ENCODE measurements at places on chromosomes 2 and 18.

DNA sequence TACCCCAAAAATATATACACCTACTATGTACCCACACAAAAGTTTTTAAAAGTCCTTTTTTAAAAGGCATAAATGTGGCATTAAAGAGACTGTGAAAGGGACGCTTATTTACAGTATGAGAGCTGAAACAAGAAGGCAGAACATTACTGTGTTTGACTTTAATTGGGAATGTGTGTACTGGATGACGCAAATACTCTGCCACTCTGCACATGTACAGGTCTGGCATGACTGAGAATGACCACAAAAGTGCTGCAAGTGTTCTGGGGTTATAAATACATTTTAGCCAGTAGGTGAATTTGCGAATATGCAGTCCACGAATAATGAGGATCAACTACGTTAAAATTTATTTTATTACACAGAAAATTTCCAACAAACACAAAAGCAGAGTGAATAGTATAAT lies 11.4 kb downstream of the DARS1 start:
- DNase-seq, result no peak

DNA sequence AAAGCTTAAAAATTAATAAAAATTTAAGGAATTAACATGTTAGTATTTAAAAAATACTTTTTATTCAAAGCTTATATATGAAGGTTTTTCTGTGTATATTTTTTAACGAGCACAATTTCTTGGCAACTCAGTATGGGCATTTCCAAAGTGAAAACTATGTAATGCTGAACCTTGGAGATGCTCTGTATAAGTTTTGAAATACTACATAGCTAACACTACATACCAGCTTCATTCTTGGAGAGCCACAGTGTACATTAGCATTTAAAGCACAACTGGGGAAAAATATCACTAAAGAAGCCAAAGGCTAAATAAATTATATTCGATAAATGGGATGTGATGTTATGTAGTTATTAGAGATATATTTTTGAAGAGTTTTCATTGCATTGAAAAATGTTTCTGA lies 446.5 kb downstream of the CCDC85A start:
- DNase-seq, result no peak

GRCh38 chr2:230642966-230643365 lies 69.7 kb upstream of the CAB39 start:
- DNase-seq, result no peak

DNA sequence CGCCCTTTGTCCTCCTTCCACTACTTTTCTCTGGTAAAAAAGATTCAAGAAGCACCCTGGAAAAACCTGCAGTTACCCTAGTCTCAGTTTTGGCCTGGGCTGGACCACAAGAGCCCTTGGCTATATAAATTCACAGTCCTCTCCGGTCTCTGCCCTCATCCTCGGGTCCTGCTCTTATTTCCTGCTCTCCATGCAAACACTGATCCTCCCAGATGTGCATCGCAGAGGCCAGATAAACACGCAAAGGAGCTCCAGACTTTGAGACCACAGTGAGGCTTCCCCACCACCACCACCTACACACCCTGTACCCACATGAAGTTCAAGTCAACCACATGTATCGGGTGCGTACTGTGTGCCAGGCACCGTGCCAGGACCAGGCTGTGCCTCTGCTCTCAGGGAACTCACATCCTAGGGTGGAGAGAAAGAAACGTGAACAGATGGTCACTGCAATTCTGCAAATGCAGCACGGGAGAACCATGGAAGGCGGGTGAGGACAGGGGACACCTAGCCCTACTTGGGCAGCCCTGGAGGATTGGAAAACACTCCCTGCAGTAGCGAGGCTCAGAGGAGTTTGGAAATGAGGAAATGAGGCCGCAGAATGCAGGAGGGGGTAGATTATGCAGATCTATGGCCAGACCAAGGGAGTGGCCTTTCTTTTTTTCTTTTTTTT lies 7.4 kb downstream of the CTDSP1 start:
- peak; percentile 51 for DNase-seq

DNA sequence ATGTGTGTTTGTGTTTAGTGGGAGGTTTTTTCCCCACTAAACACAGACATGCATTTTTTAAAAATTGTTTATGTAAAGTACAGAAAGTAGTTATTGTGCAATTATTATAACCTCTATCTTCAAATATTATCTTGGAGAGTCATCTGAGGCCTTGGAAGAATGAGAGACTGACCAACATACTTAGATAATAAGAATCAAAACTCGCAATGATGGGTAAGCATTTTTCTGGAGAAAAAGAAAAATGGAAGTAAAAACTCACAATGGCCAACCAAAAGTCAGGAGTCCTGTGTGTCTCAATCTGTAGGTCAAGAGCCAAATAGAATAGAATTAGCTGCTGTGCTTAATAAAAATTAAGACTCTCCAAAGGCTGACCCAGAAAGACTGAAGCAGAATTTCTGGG lies 43.0 kb downstream of the MEMO1 start:
- DNase-seq, result no peak

- no peak for DNase-seq
These were observed 11.8 kb downstream of the PMAIP1 start for GRCh38 chr18:59911600-59911999.

DNA sequence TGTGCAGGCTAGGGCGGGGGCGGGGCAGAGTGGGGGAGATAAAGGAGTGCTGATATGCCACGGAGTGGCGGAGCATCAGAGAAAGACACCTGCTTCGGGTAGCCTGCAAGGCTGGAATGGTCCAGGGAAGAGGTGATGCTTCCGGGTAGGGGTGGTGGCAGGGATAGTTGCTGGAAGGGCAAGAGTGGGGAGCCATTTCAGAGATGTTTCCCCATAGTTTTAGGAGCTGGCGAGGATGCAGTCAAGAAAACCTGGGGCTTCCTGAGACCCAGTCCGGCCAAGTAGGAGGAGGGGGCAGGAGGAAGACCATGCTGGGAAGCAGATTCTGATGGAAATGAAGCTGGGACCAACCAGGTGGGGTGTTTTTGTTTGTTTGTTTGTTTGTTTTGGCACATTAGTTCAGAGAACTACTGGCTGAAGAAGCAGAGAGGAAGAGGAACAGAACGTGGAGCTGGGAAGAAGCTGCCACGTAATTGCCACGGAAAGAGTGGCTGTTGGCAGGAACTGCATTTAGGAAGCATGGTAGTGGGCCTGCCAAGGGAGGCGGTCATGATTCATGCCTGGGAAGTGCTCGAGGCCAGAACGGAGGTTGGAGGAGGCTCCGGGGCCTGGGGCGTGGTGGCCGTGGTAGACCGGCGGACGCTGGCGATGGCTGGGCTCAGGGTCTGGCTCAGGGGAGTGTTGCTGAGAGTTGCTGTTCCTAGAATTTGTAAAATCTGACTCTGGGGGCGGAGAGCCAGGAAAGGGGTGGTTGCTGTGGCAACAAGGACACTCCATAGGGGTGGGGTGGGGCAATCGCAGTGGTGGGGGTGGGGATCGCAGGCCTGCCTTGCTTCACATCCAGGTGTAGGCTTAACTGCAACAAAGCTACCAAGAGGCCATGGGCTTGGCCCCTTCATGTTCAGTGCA lies 8.6 kb upstream of the INPP5D start:
- no peak for DNase-seq

- no peak for DNase-seq
These were observed 1043.9 kb upstream of the POU3F3 start for GRCh38 chr2:103809941-103810441.

- DNase-seq, result no peak
These were observed 22.3 kb upstream of the ASAP2 start for GRCh38 chr2:9184361-9184760.

DNA sequence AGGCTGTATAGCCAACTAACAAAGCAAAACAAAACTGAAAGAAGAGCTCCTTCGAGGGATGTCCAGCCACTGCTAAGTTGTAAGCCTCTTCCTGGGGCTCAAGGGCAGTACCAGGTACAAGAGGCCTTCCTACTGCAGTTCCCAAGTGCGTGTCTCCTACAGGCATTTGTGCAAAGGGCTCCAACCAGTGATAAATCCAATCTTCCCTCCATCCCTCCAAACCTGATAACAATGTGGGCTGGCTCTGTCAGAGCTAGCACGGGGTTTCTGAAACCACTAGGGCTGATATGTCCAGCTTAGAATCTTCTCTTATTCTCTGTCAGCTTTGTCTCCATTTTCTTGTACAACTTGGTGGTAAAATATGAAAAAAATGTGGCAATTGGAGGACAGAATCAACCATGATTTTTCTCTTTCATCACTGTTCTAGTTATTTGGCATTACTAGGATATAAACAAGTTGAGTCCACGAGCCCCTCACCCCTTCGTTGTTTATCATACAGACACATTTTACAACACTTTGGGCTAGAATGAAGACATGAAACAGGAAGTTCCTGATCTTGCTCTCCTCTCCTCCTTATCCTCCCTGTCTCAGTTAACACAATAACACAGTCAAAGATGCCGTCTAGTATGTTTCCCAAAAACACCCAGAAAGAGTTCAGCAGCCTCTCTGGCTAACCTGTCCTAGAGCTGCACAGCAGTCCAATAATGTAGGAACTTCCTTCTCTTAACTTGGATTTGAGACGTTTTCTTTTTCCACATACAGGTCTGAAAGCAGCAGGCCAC lies 35.4 kb upstream of the WIPF1 start:
- DNase-seq, result no peak

GRCh38 chr18:34990597-34990996 lies 50.6 kb upstream of the MAPRE2 start:
- DNase-seq, result no peak

DNA sequence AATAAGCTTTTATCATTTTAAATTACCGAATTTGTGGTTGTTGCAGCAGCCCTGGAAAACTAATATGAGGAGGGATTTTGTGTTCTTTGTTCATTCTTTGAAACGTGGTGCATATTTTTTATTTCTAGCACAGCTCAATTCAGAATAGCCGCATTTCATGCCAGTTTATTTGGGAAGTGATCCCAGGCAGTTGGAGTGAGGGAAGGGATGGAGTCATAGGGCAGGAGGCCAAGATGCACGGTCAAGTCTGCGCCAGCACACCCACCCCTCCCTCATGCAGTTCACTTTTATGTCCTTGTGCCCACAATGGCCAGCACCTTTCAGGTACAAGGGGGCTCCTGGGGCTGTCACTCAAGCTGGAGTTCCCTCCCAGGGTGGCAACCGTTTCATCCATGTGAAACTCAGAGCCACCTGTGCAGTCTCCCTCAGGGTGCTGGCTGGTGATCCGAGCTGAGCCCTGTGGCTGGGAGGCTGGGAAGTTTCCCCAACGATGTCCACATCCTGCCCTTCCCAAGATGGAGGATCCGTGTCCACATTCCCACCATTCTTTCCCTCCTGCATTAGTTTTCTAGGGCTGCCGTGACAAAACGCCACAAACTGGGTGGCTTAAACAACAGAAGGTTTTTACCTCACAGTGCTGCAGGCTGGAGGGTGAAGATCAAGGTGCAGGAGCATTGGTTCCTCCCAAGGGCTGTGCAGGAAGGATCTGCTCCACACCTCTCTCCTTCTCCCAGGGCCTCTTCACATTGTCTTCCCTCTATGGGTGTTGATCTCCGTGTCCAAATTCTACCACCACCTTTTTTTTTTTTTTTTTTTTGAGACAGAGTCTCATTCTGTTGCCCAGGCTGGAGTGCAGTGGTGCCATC lies 68.5 kb upstream of the ITGA6 start:
- DNase-seq, result no peak

- no peak for DNase-seq
These were observed 57.3 kb upstream of the SULT1C3 start for GRCh38 chr2:108182489-108182888.

- DNase-seq, result no peak
These were observed 66.7 kb downstream of the ETAA1 start for GRCh38 chr2:67463810-67464209.

GRCh38 chr2:179886-180285 lies 83.9 kb downstream of the SH3YL1 start:
- DNase-seq, result no peak

GRCh38 chr2:212683346-212684097 lies 144.9 kb upstream of the ERBB4 start:
- DNase-seq, result no peak

GRCh38 chr2:28588292-28588670 lies 92.4 kb downstream of the PLB1 start:
- no peak for DNase-seq

GRCh38 chr2:130345611-130346010 lies 2.9 kb downstream of the IMP4 start:
- no peak for DNase-seq

- DNase-seq, result no peak
These were observed 3.4 kb upstream of the SP140L start for GRCh38 chr2:230323385-230324106.

DNA sequence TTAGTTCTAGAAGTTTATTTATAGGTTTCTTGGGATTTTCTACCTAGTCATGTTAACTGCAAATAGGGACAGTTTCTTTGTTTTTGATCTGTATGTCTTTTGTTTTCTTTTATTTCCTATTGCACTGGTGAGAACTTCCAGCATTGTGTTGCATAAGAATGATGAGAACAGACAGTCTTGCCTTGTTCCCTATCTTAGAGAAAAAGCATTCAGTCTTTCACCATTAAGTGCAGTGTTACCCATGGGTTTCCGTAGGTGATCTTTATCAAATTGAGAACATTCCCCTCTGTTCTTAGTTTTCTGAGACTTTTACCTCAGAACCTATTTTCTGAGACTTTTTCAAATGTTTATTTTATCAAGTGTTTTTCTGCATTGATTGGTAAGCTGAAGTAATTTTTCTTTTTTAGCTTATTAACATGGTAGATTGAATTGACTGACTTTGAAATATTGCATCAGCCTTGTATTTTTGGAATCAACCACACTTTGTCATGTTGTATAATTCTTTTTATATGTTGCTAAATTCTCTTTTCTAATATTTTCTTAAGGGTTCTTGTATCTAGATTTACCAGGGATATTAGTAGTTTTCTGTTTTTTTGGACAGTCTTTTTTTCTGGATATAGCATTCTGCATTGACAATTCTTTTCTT lies 17.2 kb downstream of the MFSD6 start:
- no peak for DNase-seq

DNA sequence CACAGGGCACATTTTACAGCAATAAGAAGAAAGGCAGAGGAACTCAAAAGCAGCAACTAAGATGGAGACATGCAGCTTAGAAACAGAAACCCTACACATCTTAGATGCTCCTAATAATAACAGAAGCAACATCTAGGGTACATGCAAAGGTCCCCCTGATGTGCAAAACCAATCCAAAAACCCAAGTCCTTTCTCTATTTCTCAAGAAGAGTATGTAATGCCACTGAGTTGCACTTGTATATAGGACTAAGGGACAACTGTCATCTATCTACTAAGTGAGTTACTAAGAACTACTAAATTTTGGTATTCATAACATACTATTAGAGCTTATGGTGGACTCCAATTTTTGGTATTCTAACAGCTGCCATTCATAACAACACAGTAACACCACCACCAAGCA lies 28.4 kb downstream of the HNRNPLL start:
- no peak for DNase-seq

DNA sequence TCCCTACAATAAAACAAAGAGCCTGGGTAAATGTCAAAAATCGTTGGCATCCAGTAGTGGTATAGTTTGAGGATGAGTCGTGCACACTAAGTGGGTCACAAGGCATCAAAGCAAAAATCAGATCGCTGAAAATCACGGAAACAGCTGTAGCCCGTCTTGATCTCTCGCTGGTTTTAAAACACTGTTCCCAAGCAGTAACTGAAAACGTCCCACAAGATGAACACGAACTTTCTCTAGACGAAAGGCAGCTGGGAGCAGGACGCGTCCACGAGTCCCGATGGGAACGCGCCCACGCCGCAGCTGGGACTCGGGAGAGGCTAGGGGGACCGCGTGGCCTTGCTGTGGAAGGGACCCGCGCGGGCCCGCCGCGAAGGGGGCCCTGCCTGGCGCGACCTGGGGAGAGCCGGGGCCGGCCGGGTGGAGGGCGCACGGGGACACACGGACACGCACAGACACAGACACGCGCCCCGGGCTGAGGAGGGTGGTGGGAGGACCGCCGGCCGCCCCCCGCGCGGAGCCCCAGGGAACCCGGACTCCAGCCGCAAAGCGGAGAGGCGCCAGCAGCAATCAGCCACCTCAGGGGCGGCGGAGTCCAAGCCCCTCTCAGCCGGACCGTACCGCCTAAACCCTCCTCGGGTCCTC lies 651 bp downstream of the STK17B start:
- no peak for DNase-seq
